ENCODE measurements at places on chromosomes 6 and 20. TPM values are rescaled to one million over a fixed set of nuclear protein-coding genes. Genes with fewer than 3 reads are reported as not detected.

The EPPIN gene
- not detected for total RNA-seq

The GNRH2 gene
- total RNA-seq = 0.32 TPM

The NCOA6 gene
- total RNA-seq = 5.8 TPM

The DEFB113 gene
- not detected for total RNA-seq

The FHL5 gene
- total RNA-seq = not detected

The C6orf52 gene
- not detected for total RNA-seq

The PACRG gene
- 0.16 TPM for total RNA-seq

The VIP gene
- total RNA-seq = not detected

The TOX2 gene
- 1.6 TPM for total RNA-seq

The AK9 gene
- total RNA-seq = 3.2 TPM

The RBBP9 gene
- 17.6 TPM for total RNA-seq

The SPDEF gene
- total RNA-seq = not detected

The MOG gene
- total RNA-seq = not detected

The TXNDC5 gene
- 439 TPM for total RNA-seq

The C4B gene
- total RNA-seq = 15.4 TPM

The SLC17A4 gene
- total RNA-seq = not detected

The CLPSL1 gene
- total RNA-seq = not detected

The TUBB2A gene
- 44.1 TPM for total RNA-seq

All from bronchial smooth muscle cell (primary cell).